ENCODE measurements at places on chromosomes 1 and 21. TPM values are rescaled to one million over a fixed set of nuclear protein-coding genes. Genes with fewer than 3 reads are reported as not detected.

LCE6A gene
- total RNA-seq: not detected

TSHB gene
- not detected for total RNA-seq

TTC24 gene
- 0.70 TPM for total RNA-seq

SRSF4 gene
- total RNA-seq: 98.4 TPM

CDA gene
- 0.68 TPM for total RNA-seq

PLA2G2A gene
- not detected for total RNA-seq

VWA5B1 gene
- total RNA-seq: 1.2 TPM

HECTD3 gene
- 14.9 TPM for total RNA-seq

ATP5PB gene
- total RNA-seq: 209 TPM

WDR64 gene
- 1.3 TPM for total RNA-seq

SPRR1B gene
- not detected for total RNA-seq

IFI44L gene
- 0.16 TPM for total RNA-seq

SDHB gene
- 102 TPM for total RNA-seq

ZNF683 gene
- 0.47 TPM for total RNA-seq

C1orf35 gene
- total RNA-seq: 23.3 TPM

HMGN1 gene
- total RNA-seq: 227 TPM

SYNC gene
- 1.6 TPM for total RNA-seq

EXTL1 gene
- 24.9 TPM for total RNA-seq

MTARC1 gene
- 10.0 TPM for total RNA-seq

NLRP3 gene
- total RNA-seq: not detected

GADD45A gene
- total RNA-seq: 75.6 TPM

RHEX gene
- 1.2 TPM for total RNA-seq

LMOD1 gene
- 1.4 TPM for total RNA-seq

MMP23B gene
- total RNA-seq: 15.2 TPM

UMODL1 gene
- 0.14 TPM for total RNA-seq

RHBDL2 gene
- 0.37 TPM for total RNA-seq

NUDT4B gene
- total RNA-seq: 0.58 TPM

RNU1-2 gene
- total RNA-seq: 16,843 TPM

ZSCAN20 gene
- 5.0 TPM for total RNA-seq

LYPD8 gene
- total RNA-seq: 0.31 TPM

SYCP1 gene
- total RNA-seq: not detected

CTPS1 gene
- total RNA-seq: 43.7 TPM

ALG14 gene
- 4.1 TPM for total RNA-seq

ATP6V1G3 gene
- not detected for total RNA-seq

CD34 gene
- total RNA-seq: 1.00 TPM

RER1 gene
- total RNA-seq: 84.1 TPM

IL22RA1 gene
- 0.09 TPM for total RNA-seq

TNFRSF4 gene
- 0.18 TPM for total RNA-seq

FMN2 gene
- total RNA-seq: 33.2 TPM

TRIM58 gene
- 0.33 TPM for total RNA-seq

GJA5 gene
- 0.31 TPM for total RNA-seq

KRTAP22-1 gene
- total RNA-seq: not detected

IGSF21 gene
- total RNA-seq: 4.9 TPM

LMX1A gene
- 0.11 TPM for total RNA-seq

TFF2 gene
- total RNA-seq: not detected

COL6A1 gene
- total RNA-seq: 81.3 TPM

PRKCZ gene
- 1.1 TPM for total RNA-seq

RIMKLA gene
- 0.27 TPM for total RNA-seq

PLOD1 gene
- 26.7 TPM for total RNA-seq

SLAMF9 gene
- total RNA-seq: not detected

S100A7 gene
- total RNA-seq: not detected

ST6GALNAC5 gene
- total RNA-seq: 43.0 TPM

SLFNL1 gene
- 4.2 TPM for total RNA-seq

CRYBG2 gene
- total RNA-seq: 0.36 TPM

TSPAN1 gene
- total RNA-seq: 0.59 TPM

MAP3K21 gene
- 4.2 TPM for total RNA-seq

TEKT2 gene
- not detected for total RNA-seq
